ENCODE measurements at places on chromosomes 6 and 20.

- DNase-seq: peak; percentile 4
Observed at GRCh38 chr6:97626671-97627441, 343.8 kb upstream of the MMS22L start.

DNA sequence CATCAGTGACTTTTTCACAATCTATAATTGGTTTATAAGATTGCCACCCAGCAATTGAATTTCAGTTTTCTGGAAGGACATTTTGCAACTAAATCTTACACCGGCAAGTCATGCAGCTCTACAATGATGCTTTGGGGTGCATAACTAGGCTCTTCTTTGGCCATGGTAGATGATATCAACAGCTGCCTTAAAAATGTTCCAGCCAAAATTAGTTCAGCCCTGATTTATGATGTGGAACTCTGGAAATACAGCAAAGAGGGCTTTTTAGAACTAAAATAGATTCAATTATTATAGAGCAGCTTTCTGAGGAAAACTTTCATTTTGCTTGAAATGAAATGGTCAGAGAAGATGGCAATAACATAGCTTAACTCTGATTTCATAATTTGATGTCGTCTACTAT lies 18.4 kb upstream of the MCM9 start:
- DNase-seq: no peak

DNA sequence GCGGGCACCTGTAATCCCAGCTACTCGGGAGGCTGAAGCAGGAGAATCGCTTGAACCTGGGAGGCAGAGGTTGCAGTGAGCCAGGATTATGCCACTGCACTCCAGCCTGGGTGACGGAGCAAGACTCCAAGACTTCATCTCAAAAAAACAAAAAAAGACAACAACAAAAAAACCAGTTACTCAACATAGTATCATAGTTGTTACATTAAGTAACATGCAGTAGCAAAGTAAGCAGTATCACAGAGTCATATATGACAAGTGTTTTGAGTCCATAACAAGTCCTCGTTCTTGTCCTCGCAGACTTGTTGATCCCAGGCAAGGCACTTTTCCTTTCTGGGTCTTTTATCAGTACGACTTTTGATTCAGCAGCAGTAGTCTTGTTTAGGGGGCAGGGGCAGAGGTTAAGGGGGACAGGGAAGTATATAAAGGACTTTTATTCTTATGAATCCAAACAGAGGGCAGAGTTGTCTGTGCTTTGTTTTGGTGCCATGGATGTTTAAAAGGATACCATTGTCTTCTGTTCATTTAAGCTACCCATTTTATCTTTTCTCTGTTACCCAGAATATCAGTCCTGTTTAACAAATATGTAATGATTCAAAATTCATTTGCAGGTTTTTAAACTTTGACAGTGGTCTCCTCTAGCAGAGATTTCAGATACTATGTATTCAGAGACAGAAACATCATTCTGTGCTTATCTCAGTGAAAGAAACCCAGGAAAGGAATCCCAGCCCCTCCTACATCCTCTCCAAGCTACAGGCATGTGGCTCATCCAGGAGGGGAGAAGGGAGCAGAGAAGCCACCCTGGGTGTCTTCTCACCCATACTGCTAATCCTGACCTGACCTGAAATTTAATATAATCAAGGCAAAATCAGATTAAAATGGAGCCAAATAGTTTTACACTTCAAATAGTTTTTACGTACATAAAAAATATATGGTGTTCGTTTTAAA lies 137.9 kb upstream of the EDN1 start:
- DNase-seq: no peak

DNA sequence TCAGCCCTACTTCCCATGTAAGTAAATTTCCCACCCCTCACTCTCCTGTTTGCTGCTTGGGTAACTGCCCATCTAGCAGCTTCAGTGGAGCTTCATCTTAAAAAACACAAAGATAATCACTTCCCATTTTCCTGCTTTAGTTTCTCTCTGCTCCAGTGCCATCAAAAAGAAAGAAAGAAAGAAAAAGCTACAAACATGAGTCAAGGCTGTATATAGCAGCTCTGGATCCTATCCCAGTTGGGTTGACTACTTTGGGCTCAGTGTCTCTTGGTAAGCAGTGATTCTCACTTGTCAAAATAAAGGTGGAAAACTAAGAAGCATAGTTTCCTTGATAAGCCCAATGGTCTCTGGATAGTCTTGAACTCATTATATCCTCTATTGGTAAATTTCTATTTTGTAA lies 48.7 kb upstream of the SRPK1 start:
- DNase-seq: no peak

DNA sequence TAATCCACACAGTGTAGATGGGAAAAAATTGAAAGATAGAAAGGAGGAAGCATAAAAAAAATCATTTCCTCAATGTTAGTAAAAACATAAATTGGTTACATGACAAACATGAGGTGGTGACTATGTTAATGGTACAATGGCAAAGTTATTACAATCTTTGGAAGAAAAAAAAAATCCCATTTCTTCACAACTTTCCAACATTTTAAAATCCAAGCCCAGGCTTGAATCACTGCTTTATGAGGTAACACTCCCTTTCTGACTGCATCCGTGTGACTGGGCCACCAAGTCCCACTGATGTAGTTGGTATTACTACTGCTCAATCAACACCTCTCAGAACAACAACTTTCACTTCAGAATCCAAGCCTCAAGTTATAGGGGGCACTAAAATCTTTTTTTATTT lies 160.4 kb downstream of the BTBD9 start:
- DNase-seq: no peak

DNA sequence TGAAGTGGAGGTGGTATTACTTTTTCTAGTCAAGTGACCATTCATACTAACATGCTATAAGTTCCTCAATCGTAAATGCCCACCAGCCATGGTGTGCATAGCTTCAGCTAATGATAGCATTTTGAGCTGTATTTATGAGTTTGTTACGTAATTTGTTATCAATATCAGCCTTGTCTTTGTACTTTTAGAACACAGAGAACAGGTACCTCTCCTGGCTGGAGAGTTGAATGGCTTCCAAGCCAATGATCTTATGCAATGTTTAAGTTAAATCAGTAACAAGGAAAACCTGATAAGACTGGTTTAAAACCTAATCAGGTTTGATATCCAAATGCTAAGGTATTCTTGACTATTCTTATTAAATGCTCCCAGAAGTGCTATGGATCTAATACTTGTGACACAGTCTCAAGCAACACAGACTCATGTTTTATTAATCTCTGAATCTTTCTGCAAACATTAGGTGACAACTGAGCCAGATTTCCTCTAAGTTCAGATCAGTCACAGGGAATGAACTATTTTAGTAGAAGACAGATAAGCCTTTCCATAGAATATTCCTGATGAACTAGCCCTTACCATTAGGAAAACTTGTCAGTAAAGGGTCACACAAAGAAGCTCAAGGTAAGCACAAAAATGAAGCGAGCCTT lies 154.8 kb downstream of the PTPRK start:
- no peak for DNase-seq

DNA sequence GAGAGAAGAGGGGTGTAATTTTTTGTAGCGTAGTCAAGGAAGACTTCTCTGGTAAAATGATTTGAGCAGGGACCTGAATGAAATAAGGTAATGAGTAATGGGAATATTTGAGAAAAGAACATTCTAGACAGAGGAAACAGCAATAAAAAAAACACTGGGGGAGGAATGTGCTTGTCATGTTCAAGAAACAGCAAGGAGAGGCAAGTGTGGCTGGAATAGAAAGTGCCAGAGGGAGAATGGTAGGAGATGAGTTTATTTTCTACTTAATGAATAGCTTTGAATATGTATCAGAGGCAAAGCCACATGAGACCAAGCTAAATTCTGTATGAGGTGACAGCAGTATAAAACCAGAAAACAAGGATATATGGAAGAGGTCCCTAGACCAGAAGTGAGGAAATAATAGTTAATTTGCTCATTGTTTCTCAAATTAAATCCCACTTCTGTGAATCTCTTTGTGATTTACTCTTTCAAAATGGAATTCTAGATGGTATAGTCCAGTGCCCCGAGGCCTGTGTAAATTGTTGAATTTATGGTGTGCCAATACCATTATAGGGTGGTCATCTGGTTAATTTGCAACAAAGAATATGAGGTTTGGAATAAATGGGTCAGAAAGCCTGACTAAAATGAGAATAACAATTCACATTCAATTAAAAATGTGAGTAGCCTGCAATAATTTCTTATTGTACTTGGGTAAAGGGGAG lies 170.2 kb downstream of the CDKAL1 start:
- no peak for DNase-seq

DNA sequence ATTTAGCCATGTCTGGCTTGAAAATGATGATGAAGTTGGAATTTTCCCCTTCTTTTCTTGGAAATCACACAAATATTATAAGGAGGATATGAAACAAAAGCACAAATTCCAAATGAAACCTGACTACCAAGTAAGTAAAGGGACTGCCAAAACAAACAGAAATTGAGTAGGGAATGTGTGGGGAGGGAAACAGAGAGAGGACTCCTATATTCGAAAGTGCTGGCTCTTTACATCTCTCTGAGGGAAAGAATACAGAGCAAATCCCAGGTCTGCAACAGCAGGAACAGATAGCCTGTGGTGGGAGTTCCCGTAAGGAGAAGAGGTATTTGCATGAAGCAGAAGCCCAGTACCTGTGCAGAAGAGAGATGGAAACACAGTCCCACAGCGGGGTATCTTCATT lies 583.7 kb downstream of the EPM2A start:
- DNase-seq: no peak

DNA sequence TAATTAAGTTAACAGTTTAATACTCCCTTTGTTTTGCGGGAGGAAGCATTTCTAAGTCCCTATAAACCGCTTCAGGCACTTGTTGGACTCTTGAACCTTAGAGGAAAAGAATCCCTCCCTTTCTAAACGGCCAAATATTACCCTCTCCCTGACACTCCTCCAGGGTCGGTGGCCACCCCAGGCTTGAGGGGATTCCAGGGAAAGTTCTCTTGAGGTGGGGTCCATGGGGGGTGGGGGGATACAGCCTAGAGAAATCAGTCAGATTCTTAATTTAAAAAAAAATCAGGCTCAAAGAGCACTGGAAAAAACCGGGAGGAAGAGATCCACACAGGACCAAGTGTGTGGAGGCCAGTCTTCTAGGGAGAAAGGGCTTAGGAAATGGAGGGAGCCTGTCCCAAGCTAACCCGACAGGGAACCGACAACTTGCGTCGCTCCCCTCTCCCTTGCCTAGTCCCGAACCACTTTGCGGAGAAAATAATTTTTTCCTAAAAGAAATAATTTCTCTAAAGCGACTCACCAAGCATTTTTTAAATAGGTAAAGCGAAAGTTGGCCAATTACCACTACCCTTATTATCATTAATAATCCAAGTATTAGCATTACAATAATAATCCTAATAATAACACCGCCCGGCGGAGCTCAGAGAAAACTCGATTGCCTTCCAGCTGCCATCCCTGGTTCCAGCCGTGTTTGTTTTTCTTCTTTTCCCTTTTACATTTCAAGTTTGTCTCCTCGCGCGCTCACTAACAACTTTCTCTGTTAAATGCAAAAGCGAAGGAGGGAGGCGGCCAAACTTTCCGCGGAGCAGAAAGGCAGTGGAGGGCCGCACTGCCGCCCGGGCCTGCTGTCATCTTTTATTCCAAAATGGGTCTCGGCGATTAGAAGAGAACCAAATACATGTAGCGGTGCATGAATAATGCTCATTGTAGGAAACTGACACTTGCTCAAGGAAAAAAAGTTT lies 4.8 kb downstream of the NR2E1 start:
- no peak for DNase-seq

GRCh38 chr6:114312931-114313330 lies 29.9 kb downstream of the HS3ST5 start:
- DNase-seq: no peak

- peak; percentile 63 for DNase-seq
Observed at GRCh38 chr20:50575865-50576720, 65.9 kb downstream of the PTPN1 start.

- DNase-seq: no peak
Observed at GRCh38 chr6:96234444-96234843, 218.7 kb downstream of the FUT9 start.

GRCh38 chr20:3405696-3406358 lies 1.6 kb downstream of the DNAAF9 start:
- no peak for DNase-seq

- DNase-seq: no peak
Observed at GRCh38 chr6:56864171-56864616, 90.7 kb upstream of the BEND6 start.

GRCh38 chr6:112636650-112637262 lies 289.6 kb downstream of the RFPL4B start:
- DNase-seq: no peak

- no peak for DNase-seq
Observed at GRCh38 chr6:56944661-56945060, 10.2 kb upstream of the BEND6 start.

GRCh38 chr20:22574545-22575086 lies 9.8 kb downstream of the FOXA2 start:
- no peak for DNase-seq

- no peak for DNase-seq
Observed at GRCh38 chr6:3423439-3424184, 33.2 kb downstream of the SLC22A23 start.

DNA sequence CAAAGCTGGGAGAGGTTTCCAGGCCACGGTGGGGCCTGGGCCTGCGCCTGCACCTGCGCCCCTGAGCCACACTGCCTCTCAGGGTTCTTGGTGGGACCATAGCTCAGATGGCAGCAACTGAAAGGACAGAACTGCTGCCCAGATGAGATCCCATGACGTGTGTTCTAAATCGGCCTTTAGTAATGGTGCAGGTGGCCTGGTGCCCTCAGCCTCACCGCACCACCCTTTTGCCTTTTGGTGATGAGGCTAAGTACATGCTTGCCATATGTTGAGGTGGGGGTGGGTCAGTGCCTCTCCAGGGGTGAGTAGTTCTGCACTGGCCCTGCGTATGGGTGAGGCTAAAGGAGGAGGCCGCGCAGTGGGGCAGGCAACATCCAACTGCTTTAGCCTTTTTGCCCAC lies 7.4 kb downstream of the PSMG4 start:
- no peak for DNase-seq

GRCh38 chr6:73285674-73286283 lies 22.8 kb upstream of the KHDC1 start:
- no peak for DNase-seq

GRCh38 chr6:141165002-141165665 lies 967.6 kb upstream of the GJE1 start:
- no peak for DNase-seq

DNA sequence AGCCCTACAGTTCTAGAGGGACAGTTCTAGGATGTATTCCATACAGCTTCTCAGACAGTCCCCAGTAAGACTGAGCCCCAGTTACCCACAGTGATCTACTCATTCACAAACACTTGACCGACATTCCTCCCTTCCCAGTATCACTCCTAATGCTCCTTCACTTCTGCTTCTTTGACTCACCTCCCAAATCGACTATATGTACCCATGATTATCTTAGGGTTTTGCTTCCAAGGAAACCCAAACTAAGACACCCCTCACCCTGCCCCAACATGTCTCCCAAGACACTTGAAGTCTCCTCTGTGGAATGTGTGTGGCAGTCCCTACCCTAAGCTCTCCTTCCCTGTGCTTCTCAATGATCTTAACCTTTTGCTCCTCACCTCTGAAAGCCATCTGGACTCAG lies 23.6 kb upstream of the TGM6 start:
- no peak for DNase-seq

DNA sequence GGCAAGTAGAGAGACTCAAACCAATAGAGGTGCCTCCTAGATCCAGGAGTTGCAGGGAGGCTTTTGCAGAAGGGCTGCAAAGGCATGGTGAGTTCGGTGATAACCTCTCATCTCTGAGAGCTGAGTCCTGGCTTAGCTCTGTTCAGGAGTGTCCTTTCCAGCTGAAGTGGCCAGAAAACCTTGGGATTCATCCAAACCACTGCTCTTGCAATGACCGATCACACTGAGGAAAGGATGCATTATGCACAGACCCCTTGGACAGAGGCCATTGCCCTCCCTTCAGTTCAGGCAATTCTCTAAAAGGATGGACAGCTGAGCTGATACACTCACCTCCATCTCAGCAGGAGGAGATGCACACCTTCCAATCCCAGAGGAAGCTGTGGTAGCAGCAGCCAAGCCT lies 158.8 kb upstream of the ENPP5 start:
- DNase-seq: no peak
